Immature natural killer cell (primary cell): ENCODE measurements at places on chromosomes 13 and 19.

GRCh38 chr19:56120371-56121179 is 520 bp downstream of the ZNF787 start:
- DNase-seq: peak; percentile 87

DNA sequence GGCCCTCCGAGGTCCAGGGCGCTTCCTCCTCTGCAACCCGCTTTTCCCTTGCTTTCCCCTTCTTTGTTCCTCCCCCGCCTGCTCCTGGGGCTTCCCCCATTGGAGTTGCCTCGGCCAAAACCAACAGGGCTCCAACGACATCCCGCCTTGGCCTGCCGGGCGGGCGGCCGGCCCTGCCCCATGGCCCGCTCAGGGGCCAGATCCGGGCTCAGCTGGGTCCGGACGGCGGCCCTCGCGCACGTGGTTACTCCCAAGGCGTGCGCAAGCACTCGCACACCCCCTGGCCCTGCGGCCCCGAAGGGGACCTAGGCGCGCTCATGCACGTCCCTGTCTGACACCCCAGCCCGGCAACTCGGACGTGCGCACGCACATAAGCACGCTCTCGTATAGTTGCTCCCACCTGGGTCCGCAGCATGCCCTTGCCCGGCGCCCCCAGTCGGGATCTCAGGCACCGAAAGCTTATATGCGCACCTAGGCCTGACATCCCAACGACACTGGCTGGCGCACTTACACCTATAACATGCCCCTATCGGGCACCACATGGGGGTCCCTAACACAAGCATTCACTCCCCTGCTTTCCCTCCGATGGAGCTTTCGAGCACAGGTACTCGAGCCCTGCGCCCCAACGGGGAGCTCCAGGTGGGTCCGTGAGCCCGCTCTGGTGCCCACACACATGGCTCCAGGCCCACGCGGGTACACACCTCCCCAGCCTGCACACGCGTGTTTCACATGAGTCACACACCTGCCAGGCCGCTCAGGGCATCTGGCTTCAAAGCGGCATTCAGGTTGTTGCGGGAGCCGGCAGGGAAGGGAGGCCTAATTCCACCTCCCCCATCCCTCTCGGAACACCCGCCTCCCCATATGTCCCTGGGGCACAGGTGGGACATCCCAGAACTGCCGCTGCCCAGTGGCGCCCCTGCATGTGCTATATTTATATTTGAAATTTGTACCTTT is 15.0 kb downstream of the NFIX start:
- DNase-seq: no peak

DNA sequence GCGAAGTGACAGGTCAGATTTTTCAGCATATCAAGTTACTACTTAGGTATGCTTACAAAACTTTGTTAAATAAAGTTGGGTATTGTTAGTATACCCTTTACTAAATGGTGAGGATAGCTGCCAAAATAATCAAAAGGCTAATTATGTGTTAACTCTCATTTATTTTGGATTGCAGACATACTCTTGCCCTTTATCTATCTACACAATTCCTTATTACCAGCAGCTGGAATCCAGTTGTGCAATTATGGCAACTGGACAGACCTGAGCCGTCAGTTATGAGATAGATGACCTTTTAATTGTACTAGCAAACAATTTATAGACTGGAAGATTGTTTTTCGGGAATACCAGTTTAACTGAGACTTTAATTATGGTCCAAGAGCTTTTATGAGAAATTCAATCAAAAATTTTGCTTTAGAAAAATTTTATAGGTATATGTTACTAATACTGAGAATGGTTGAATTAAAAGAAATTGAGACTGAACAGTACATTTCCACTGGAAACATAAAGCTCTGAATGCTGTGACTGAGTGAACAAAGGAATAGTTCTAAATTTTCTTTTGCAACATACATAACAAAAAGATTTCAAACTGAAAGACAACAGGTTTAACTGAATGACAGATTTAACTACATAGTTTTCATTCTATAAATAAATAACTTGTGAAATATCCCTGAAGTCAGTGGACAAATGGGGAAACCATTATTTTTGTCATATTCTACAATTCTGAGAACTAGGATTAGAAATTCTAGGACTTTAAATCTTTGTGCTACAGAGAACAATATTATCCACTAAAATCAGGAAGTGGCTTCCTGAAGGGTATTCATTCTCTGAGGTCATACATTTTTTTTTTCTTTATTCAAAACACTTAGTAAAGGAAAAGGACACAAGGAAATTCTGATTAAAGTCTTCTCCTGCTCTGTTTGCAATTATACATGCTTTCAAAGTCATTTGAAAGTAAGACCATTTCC is 97.4 kb downstream of the ZC3H13 start:
- DNase-seq: no peak

- no peak for DNase-seq
Measured at GRCh38 chr19:6010107-6010506, 32.2 kb upstream of the RANBP3 start.

DNA sequence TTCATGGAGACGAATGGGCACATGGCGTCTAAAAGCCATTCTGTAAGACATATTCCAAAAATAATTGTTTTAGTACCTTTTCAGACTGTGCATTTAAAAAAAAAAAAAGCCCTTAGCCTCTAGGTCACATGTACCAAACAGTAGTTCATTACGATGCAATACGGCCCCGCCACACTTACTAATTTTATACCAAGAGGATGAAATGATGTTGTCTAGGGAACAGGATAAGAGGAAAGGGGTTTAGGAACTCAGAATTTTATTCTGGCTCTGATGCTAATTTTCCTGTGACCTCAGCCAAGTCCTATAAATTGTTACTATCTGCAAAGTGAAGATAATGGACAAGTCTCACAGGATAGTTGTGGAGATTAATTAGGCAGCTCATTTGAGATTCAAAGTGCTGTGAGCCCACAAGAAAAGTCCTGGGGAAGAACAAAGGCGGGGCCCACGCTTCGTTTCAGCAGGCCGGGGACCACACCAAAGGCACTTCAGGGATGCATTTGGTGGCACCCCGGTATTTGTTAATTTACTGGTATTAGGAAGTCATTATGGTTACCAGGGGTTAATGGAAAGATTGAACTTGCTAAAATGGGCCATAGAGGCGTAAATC is 511.1 kb downstream of the IRS2 start:
- no peak for DNase-seq

- no peak for DNase-seq
Measured at GRCh38 chr19:3765121-3765520, 2.6 kb downstream of the MRPL54 start.

DNA sequence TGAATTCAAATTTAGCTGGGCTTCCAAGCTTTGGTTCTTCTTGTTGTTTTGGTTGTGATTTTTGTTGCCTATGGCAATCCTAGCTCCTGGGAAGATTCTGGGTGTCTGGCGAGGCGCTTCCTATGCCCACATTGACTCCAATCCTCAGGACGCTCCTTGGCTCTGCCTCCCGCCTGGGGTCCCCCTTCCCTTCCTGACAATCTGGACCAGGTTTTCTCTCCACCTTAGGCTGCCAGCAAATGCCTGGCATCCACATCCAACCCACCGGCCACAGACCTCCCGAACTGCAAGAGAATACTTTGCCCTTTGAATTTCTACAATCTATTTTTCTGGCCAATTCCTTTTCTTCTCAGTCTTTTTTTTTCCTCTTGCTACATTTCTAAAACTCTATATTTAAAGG is 186.9 kb upstream of the UBL3 start:
- DNase-seq: no peak

DNA sequence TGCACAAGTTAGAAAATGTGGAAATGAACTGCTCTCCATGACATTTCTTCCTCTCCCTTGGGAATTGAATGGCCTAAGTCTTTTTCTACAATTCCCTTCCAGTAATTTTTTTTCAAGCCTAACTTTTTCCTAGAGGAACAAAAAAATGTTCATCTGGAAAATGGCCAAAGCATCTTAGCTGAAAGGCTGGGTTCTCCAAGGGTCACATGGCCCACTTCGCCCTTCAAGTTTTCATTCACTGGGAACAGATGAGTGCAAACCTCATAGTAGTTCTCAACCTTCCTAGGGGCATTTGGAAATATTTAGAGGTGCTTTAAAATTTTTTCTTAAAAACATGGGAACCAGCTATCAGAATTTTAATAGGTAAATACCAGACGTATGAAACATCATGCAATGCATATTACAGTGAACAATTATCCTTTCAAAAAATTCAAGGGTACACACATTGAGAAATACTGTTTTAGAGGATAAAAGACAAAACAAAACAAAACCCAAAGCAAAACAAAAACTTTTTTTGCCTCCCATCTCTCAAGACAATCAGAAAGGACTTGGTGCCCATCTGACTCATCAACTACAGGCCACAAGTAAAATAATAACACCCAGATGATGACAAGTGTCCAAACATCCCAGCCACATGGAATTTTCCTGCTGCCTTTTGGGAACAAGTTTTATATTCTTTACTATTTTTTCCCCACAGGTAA is 208.8 kb downstream of the SLITRK6 start:
- DNase-seq: no peak

GRCh38 chr13:109007946-109008345 is 378.5 kb downstream of the MYO16 start:
- DNase-seq: no peak

- DNase-seq: peak; percentile 38
Measured at GRCh38 chr19:41939861-41940730, 11.8 kb upstream of the ERFL start.

GRCh38 chr19:15615526-15615925 is 508 bp downstream of the CYP4F8 start:
- no peak for DNase-seq

DNA sequence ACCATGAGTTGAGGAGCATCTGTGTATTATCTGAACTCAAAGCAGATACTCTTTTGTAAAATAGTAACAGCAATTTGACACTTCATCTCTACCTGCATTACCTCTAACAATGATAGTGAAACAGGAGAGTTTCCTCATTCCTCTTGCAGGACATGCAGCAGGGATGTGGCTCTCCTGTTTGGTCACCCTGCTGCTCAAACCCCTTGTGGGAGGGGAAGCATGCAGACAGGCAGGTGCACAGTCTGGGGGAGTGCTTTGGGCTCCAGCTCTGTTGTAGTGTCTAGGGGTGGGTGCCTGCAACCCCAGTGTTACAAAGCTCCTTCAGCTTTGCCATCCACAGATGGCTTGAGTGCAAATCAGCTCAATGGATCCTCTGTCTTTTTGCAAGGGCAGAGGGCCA is 827.6 kb downstream of the DACH1 start:
- DNase-seq: no peak

DNA sequence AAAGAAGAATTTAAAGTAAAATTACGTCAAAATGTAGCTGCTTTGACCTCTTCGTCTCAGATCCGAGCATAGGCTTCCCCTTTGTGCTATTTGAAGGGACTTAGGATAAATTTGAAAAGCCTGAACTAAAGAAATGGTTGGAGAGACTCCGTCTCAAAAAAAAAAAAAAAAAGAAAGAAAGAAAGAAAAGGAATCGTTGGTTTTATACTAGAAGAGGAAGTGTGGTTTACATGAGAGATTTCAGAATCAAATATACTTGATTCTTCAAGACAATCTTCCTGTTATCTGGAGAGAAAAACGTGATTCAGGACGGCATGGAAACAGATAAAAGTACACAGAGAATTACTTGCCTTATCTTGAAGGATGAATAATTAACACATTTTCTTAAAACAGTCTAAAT is 474 bp upstream of the ZNF780B start:
- no peak for DNase-seq

- DNase-seq: no peak
Measured at GRCh38 chr19:13398780-13399726, 107.2 kb downstream of the CACNA1A start.

DNA sequence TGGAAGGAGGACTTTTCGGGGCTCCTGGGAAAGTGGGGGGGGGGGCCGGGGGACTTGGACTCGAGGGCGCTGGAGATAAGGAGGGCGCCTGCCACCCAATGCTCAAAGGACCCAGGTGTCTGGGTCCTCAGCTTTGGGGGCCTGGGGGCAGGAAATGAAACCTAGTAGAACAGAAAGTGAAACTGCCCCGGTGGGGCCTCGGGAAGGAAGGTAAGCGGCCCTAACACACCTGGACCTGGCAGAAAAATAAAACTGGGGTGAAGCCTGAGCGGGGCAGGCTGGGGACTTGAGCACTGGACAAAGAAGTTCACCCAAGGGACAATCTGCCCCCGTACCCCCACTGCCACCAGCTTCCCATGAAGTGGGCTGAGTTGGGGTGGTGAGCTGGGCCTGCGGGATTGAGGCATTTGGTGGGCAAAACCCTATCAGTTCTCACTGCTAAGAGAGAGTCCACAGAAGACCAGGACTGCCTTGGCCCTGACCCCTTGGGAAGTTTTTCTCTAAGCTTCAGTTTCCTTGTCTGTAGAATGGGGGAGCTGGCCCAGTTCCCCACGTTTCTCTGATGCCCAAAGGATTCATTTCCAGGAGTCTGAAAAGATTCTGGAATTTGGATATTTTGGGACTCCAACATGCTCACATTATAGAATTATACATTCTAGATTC is 2.3 kb downstream of the PRKD2 start:
- peak; percentile 63 for DNase-seq

GRCh38 chr19:611481-611868 is 21.8 kb downstream of the HCN2 start:
- DNase-seq: peak; percentile 62

GRCh38 chr19:51971624-51972023 is 15.0 kb downstream of the ZNF350 start:
- DNase-seq: peak; percentile 10

GRCh38 chr19:28437390-28438346 is 775.3 kb downstream of the UQCRFS1 start:
- no peak for DNase-seq

DNA sequence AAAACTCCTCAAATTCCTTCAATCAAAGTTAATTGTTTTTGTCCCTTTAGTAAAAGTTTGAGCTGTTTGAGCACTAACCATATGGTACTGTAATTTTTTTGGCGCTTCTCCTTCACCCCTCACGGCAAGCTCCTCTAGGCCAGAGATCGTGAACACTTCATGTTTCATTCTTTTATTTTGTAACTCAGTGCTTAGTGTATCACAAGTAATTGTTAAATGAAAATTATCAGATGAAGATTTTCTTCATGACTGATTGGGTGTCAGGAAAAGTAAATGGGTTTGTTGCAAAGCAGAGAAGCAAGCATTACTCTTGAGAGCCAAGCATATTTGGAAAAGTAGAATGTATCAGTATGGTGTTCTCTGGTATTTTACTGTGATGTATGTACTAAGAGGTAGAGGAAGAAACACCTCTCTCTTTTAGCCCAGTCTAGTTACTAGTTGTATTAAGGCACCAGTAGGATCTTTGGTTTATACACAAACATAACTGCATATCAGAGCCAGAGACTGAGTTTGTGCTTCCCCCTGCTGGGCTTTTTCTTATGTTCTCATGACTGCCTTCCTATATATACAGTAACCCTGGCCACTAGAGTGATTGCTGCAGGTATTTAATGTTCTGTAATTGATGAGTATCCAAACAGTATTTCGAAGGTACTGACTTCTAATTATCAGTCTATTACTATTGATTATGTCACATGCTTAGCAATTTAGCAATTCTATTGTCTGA is 202.3 kb upstream of the KLHL1 start:
- DNase-seq: no peak

GRCh38 chr13:28316129-28316528 is 177.8 kb downstream of the PAN3 start:
- DNase-seq: no peak

DNA sequence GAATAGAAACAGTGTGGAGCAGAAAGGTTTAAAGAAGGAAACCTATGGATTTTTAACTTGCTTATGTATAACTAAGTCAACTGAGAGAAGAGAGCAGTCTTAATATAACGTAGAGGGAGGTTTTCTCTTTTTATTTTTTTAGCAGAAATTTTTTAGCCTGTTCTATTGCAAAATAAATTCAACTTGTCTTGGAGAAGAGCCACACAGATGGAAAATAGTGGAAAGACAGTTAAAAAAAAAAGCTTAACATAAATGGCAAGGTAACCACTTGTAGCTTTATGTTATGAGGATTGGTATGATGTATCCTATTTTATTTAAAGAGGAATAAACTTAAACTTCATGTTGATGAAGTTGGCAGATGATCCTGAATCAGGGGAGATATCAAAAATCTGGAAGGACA is 312.4 kb downstream of the SHISA2 start:
- DNase-seq: no peak
